ENCODE measurements at places on chromosomes 5 and 9. TPM values are rescaled to one million over a fixed set of nuclear protein-coding genes. Genes with fewer than 3 reads are reported as not detected.

Gene WDR55
- polyA plus RNA-seq = 17.2 TPM

DNA sequence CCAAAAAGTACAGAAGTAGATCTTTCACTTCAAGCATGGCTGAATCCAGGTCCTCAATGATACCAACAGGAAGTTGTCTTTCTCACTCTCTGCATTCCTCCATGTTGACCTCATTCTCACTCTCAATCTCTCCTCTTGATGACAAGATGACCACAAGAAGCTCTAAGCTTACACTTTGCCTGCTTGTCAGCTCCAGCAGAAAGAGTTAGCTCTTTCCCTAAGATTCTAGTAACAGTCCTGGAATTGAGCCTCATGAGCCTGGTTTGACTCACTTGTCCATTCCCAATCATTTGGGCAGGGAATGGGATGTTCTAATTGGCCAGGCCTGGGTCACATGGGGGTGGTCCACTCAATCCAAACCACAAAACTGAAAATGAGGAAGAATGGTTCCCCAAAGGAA lies 3.3 kb upstream of the CLTA start:
- no peak for DNase-seq

Gene PHF19
- polyA plus RNA-seq = 30.2 TPM

Gene C6
- polyA plus RNA-seq = 0.20 TPM

- DNase-seq = no peak
Observed at GRCh38 chr9:137725598-137725997, 106.8 kb downstream of the EHMT1 start.

- DNase-seq = no peak
Observed at GRCh38 chr9:71752352-71752751, 16.0 kb downstream of the CEMIP2 start.

Gene PCDH12
- 18.3 TPM for polyA plus RNA-seq

Gene WDR31
- polyA plus RNA-seq = 4.2 TPM

- DNase-seq = no peak
Observed at GRCh38 chr9:33445389-33446239, 1.8 kb downstream of the AQP3 start.

DNA sequence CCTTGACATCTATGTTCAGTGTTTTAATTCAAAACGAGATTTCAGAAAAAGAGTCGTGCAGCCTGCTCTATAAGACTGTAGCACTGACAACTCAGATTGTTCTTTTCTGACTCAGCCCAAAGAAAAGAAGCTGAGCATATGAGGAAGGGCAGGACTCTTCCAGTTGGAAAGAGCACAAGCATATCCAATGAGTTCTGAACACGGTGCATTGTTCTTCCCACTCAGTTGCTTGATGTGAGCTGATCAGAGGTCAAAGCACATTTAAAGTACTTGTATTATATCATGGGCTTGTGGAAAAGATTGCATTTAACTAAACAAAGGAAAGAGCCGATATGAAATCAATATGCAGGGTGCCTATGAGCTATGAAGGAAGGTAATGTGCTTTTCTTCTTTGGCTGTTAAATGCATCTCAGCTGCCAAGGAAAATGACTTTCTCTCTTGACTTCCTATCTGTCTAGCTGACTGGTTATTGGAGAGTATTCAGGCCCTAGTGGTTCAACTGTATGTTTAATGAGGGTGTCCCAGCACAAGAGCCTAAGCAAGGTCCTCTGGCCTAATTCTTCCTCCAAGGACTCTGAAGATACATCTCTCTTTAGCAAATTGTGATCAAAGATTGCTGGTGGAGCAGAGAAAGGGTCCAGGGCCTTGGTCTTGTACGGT lies 226.6 kb upstream of the PPP1R2B start:
- no peak for DNase-seq

Gene HSPB3
- 123 TPM for polyA plus RNA-seq

DNA sequence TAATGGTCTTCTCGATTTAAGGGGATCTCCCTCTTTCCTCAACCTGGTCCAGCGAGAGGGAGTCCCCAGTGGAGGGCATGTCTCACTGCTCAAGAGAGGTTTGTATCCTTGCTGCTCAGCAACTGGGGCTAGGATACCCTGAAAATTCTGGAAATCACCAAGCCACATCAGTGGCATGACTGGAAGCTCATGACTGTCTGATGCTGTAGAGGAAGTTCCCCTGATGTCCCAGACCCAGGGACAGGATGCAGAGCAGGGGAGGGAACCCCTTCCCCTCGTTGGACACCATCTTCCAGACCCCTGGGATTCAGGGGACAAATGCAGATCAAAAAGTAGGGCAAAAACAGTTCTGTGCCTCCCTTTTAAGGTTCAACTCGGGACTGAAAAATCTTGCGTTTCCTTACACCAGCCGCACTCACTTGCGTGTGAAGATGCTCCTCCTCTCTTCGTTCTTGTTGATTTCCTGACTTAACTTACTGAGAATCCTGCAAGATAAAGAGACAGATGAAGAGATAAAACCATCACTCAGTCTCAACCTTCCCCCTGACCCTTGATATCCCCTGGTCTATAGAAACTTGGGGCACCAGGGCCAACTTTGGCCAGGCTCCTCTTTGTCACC lies 22.1 kb downstream of the LCP2 start:
- DNase-seq = no peak

DNA sequence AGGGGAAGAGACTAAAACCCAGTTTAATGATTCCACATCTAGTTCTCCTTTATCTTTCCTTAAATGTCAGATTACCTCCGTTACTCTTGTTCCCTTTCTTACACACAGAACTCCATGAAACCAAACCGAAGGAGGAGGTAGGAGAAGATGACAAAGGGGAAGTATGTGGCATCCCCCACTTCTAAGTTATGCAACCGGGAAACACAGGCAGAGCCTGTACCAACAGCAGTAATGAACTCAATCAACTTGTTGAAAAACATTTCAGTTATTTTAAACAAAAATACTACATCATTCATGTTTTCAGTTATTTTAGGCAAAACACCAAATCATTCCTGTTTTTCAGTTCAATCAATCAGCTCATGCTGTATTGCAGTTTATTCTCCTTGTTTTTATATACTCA lies 101.8 kb downstream of the PCSK1 start:
- no peak for DNase-seq

DNA sequence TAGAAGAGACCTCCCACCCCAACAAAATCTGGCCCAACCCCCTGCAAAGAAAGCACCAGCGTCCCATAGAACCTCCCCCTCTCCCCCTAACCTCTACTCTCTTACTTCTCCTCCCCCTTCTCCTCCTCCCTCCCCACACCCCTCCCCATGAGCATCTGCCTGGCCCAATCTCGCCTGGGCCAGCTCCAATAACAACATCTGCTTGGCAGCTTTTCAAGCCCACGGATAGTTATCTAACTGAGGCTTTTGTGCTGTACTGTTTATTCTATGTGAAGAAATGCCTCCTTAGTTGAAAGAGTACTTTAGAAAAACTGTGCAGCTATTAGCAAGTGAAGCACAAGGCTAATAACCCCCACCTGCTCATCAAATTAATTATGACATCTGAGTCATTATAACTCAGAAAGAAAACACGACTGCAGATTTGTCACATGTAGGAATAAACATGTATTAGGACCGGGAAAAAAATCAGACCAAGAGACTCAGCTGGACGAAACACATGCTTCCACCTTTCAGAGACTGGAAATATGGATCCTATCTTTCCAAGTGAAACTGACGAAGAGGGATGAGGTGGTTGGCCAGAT lies 42.8 kb downstream of the NFIB start:
- peak; percentile 97 for DNase-seq

Gene CYLC2
- polyA plus RNA-seq = not detected

DNA sequence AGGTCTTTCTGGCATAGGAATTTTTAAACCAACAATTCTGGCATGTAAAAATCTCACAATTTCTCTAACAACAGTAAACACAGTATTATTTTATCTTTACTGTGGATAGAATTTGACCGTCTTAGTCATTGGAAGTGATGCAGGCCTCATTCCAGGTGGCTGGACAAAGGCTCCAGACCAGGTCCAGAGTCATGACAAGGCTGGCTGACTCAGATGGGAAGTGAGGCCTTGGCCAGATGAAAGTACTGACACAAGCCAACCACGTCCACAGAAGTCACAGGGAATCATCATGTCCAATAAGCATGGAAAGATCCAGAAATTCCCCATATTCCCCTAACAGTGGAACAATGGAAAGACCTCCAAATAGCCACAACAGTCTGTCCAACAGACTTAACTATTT lies 12.4 kb downstream of the SPOCK1 start:
- no peak for DNase-seq

Gene GHR
- 20.3 TPM for polyA plus RNA-seq

Gene GPR107
- polyA plus RNA-seq = 39.8 TPM

Gene BRD3OS
- polyA plus RNA-seq = 9.4 TPM
